Spinal cord (tissue), 10 donors: ENCODE measurements at places on chromosomes 12 and 14. TPM values are rescaled to one million over a fixed set of nuclear protein-coding genes. Genes with fewer than 3 reads are reported as not detected.

DNA sequence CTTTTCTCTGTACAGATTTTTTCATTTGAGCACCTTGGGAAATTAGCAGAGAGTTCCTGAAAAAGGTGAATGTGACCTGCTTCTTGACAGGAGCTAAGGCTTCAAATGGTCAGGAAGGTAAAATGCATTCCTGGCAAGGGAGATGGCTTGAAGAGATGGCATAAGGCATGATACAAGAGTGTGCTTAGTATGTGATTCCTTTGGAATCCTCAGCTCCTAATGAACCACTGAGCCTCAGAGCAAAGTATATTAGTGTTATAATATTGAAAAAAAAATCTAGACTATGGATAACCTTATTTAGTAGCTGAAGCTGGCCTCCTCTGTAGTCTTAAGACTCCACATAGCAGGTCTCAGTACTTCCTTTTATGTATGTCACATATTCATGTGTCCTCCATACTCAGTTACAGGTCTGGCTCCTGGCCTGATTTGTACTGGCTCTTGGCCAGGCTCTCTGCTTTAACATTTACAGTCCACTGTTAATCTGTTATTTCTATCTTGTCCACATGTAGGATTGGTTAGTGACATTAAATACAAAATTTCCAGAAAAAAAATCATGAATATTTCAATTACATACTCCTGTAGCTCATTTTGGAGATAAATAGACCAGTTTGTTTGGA lies 17.9 kb downstream of the TOGARAM1 start:
- no peaks in the 10 kb centered on the region for H3K27me3 ChIP-seq
- H3K4me1 ChIP-seq, result no peaks in the 10 kb centered on the region
- no peak overlapping the region for H3K27ac ChIP-seq

The CIT gene
- total RNA-seq, result 28.5 TPM

DNA sequence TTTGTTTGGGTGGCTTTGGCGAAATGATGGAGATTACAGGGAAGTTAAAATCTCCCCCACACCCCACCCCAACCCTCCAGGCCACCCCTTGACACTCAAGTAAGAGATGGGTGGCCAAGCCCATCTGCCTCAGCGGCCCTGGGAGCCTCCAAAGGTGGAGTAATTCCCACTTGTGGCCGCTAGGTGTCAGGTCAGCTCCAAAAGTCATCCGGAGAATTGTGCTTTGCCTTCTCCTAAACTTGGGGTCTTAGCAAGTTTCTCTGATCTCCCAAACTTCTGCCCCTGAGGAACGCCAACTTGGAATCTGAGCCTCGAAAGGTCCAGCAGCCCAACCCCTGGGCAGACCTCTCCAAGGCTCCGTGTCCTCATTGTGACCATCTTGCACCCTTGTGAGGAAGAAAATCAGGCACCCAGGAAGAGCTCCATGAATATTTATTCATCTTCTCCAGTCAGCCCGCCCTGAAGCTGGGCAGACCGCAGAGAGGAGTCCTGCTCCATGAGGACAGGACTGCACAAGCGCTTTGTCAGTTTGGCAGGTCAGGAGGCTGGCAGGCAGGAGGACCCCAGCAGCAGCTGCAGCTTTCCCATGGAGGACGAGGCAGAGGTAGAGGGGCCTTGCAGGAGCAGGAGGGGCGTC lies 46.7 kb downstream of the LRRC74A start:
- no peaks in the 10 kb centered on the region for H3K36me3 ChIP-seq
- H3K4me1 ChIP-seq, result peaks cover 32% of the 10 kb centered on the region
- no peaks in the 10 kb centered on the region for H3K27me3 ChIP-seq
- no peak for DNase-seq
- no peak overlapping the region for H3K27ac ChIP-seq

DNA sequence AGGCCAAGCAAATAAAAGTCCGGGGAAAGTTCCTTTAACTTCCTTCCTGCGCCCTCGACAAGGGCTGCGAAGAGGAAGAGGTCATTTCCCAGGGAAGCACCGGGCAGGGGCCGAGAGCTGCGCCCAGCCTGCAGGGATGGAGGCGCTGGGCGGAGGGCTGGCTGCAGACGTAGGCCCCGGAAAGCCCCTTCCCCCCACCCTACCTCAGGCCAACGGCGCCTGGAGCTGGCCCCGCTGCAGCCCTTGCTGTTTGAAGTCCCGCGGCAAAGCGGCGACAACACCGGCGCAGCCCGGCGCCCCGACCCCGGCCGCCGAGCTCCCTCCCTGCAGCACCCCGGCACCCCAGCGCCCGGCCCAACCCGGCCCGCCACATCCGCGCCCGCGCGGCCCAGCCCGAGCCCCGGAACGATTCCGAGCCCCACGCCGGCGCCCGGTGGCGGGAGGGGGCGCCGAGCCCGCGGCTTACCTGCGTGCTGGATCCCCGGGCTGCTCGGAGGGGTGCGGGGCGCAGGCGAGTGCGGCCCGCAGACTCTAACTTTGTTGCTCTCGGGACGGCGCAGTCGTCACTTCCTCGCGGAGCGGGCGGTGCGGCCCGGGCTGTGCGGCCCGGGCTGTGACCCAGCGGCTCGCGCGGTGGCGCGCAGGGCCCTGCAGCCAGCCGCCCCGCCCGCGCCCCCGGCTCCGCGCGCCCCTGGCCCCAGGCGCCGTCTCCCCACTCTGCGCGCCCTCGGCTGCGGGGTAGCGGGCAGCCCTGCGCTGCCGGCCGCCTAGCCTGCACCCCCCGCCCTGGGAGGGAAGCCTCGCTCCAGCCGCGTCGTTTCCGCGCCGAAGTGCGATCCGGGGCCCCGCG lies 64.8 kb upstream of the PTGR2 start:
- peak overlapping the region; percentile 97 for H3K27ac ChIP-seq
- H3K4me3 ChIP-seq, result peak overlapping the region; percentile 78
- no peak for DNase-seq

DNA sequence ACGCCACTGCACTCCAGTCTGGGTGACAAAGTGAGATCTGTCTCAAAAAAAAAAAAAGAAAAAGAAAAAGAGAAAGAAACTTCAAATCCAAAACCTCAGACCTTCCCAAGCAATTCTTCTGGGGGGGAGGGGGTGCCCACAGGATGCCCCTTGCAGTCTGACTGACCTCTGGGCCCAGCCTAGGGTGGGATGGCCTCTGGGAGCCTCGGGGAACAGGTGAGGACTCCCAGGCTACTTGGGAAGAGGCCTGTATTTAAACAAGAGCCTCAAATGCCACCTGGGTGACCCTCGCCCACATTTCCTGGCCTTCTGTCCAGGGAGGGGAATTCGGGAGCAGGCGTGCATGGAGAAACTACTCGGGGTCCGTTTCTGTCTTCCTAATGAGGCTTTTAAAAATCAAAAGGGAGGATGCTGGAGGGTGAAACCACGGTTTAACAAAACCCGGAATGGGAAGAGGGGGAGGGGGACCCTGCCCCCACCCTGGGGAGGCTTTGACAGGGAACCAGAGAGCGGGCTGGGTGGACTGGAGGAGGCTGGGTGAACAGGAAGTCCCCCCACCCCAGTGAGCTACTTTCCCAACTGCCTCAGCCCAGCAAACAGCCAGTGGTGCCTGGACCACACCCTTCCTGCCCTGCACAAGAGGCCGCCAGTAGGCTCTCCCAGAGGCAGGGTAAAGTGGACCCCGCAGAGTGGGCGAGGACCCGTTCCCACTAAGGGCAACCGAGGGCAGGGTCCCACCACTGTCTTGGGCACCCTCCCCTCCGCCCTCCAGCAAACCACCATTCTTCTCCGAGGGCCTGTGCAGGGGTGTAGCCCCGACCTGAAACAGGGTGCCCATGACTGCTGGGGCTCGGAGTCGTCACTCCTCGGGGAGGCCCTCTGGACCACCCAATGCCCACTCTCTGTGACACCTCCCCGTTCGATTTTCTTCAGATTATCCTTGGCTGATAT lies 1.5 kb upstream of the FBRSL1 start:
- H3K4me1 ChIP-seq, result peaks cover 35% of the 10 kb centered on the region
- no peaks in the 10 kb centered on the region for H3K27me3 ChIP-seq
- peaks cover 18% of the 10 kb centered on the region for H3K36me3 ChIP-seq
- DNase-seq, result no peak
